ENCODE measurements at places on chromosomes 7 and 10. TPM values are rescaled to one million over a fixed set of nuclear protein-coding genes. Genes with fewer than 3 reads are reported as not detected.

Gene CADPS2
- total RNA-seq = 9.3 TPM

Gene ADRB1
- total RNA-seq = 0.99 TPM

Gene LRRC4
- 12.5 TPM for total RNA-seq

Gene OPN1SW
- not detected for total RNA-seq

Gene CCDC136
- total RNA-seq = 553 TPM

Gene AKR1D1
- 1.3 TPM for total RNA-seq

DNA sequence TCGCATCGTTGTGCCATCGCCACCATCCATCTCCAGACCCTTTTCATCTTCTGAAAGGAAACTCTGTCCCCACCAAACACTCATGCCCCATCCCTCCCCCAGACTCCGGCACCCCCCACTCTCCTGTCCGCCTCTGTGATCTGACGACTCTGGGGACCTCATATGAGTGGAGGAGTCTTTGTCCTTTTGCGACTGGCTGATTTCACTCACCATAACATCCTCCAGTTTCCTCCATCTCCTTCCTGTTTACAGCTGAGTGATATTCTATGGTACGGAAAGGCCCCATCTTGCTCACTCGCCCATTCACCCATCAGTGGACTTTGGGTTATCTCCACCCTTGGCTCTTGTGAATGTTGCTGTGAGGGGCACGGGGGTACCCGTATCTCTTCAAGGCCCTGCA is 11.8 kb upstream of the INSIG1 start:
- no peak for DNase-seq
